ENCODE measurements at places on chromosomes 4 and X.

- no peak for DNase-seq
Measured at GRCh38 chr4:100838286-100838685, 320.5 kb upstream of the EMCN start.

- no peak for DNase-seq
Measured at GRCh38 chrX:108361316-108361715, 76.9 kb downstream of the COL4A6 start.

GRCh38 chr4:6663596-6664393 lies 23.3 kb downstream of the MRFAP1 start:
- no peak for DNase-seq

- DNase-seq: no peak
Measured at GRCh38 chrX:3263681-3264126, 82.7 kb downstream of the MXRA5 start.

DNA sequence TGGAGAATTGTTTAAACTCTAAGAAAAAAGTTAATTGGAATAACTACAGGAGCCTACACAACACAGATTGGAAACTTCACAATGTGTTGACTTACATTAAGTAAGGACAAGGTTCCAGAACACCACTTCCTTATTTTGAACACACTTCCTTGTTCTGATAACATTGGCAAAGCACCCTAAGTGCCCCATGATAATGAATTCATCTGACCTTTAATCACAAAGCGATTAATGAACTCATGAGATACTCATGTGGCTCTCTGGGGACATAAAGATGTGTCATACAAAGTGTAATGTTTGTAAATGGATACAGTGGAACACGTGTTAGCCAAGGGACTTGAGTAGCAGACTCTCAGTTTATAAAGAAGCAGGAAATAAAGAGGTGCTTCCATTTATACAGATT lies 69.0 kb upstream of the ATOH1 start:
- no peak for DNase-seq

GRCh38 chrX:2841537-2841936 lies 12.8 kb downstream of the GYG2 start:
- DNase-seq: no peak

- DNase-seq: no peak
Measured at GRCh38 chr4:152468408-152468807, 67.5 kb downstream of the FBXW7 start.

- DNase-seq: no peak
Measured at GRCh38 chrX:68455151-68455510, 21.8 kb upstream of the OPHN1 start.

DNA sequence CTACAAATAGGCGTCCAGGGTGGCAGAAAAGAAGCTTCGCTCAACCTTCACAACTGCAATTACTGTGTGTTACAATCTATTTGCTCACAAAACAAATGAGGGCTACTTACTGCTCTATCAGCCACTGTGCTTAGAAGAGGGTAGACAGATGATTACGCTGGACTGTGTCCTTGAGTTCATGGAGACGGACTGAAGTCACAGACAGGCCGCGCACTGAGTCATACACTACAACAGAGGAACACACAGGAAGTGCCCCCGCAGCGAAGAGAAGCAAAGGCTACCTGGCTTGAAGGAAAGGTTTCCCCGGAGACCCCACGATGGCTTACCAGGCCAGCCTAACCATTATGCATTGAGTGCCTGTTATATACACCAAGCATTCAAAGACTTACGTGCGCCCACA lies 25.6 kb downstream of the FAT1 start:
- DNase-seq: no peak

- DNase-seq: peak; percentile 7
Measured at GRCh38 chrX:21656587-21657317, 1.4 kb downstream of the KLHL34 start.

- no peak for DNase-seq
Measured at GRCh38 chrX:57906790-57907189, 3.5 kb downstream of the ZXDA start.

DNA sequence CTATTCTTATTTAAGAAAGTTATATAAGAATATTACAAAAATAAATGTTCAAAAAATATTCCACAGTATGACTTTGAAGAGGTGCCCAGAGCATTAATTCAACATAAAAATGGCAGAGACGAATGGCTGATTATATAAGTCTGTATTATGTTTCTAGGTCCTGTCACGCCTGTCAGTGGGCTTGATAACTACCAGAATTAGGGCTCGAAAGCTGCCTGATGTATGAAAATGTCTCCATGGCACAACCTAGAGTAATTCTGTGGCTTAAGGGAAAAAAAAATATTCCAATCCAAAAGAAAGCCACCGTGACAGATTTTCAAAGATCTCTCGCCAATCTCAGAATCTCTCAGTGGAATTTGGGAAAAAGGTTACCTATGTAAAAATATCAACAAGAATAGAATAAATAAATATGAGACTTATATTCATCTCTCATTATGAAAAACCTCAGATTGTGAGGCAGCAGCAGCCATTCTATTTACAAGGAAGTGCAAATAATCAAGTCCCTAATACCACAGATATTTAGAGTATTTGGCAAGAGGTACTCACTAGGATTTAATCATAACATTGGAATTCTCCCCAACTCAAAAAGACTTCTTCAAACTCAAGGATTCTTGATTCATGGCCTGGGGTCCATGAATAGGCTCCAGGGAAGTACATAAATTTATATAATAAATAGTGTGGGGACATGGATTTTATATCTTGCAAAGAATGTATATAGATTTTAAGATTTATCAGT lies 489.1 kb upstream of the INTU start:
- DNase-seq: no peak
